Calu3 (cell line): ENCODE measurements at places on chromosomes 13 and 19. TPM values are rescaled to one million over a fixed set of nuclear protein-coding genes. Genes with fewer than 3 reads are reported as not detected.
A peak's percentile ranks its signal among the peaks of the same experiment; 100 is the strongest.

GRCh38 chr13:22800526-22801401 lies 380.0 kb upstream of the SGCG start:
- peaks cover 5% of the 10 kb centered on the region for H3K4me1 ChIP-seq
- H3K27ac ChIP-seq = no peak overlapping the region
- no peak for DNase-seq
- H3K4me3 ChIP-seq = no peak overlapping the region

DNA sequence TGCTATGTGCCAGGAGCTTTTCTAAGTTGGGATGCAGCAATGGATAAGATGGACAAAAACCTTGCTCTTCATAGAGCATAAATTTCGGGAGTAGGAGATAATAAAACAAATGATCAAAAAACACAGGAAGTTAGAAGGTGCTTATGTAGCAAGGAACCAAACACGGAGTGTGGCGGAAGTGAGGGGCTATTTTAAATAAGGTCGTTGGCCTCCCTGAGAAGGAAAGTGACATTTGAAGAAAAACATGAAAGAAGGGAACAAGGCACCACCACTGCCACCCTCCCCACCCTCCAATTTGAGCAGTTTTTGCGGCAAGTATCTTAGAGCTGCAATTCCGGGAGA lies 3.2 kb upstream of the GSX1 start:
- H3K4me1 ChIP-seq = peaks cover 18% of the 10 kb centered on the region
- H3K36me3 ChIP-seq = no peaks in the 10 kb centered on the region
- DNase-seq = no peak
- H3K27me3 ChIP-seq = peaks cover 89% of the 10 kb centered on the region
- H3K27ac ChIP-seq = no peak overlapping the region

Gene RNF126
- total RNA-seq = 44.8 and 46.4 TPM in 2 replicates

DNA sequence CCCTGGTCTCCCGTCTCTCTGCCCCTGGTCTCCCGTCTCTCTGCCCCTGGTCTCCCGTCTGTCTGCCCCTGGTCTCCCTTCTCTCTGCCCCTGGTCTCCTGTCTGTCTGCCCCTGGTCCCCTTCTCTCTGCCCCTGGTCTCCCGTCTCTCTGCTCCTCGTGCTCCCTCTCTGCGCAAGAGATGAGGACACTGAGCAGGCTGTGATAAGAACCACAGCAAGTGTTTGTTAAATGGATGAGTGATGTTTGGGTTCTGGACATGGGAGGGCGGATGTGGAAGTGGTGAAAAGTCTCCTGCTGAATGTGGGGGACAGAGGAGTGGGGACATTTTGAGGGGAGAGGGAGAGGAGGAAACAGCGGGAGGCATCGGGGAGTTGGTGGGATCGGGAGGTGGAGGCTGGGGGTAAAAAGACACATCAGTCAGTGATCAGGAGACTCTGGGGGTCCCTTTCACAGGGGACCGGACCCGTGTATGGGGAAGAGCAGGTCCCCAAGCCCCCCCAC lies 8.0 kb downstream of the NPAS1 start:
- peaks cover 8% of the 10 kb centered on the region for H3K36me3 ChIP-seq
- peaks cover 6% of the 10 kb centered on the region for H3K4me1 ChIP-seq
- H3K4me3 ChIP-seq = no peak overlapping the region
- no peak for DNase-seq

DNA sequence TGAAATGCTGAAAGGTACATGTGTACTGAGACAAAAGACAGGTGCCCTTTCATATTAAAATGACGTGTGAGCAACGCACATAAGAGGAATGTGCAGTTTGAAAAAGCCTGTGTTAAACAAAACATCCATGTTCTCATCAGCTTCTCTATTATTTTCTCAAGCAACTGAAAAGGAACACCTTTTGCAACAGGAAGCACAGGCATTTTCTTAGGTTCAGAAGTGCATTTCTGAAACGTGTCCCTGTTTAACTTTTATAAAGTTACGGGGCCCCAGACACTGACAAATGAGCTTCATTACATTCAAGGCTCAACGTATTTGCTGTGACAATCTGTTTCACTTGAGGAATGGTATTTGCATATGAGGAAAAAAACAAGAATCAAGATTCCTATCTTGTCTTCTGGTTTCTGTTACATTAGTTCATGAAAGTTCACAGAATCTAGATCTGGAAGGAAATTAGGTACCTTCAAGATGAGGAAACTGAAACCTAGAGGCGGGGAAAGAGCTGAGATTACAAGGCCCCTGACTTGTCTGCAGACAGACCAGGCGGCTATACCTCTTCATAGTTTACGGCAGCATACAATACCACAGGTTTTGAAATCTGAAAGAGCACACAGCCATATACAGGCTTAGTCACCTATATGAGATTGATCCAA lies 431.7 kb downstream of the KLF12 start:
- DNase-seq = no peak
- H3K27ac ChIP-seq = peak overlapping the region; percentile 84
- no peaks in the 10 kb centered on the region for H3K27me3 ChIP-seq
- peaks cover 12% of the 10 kb centered on the region for H3K4me1 ChIP-seq
- no peak overlapping the region for H3K4me3 ChIP-seq
- peaks cover 11% of the 10 kb centered on the region for H3K36me3 ChIP-seq

DNA sequence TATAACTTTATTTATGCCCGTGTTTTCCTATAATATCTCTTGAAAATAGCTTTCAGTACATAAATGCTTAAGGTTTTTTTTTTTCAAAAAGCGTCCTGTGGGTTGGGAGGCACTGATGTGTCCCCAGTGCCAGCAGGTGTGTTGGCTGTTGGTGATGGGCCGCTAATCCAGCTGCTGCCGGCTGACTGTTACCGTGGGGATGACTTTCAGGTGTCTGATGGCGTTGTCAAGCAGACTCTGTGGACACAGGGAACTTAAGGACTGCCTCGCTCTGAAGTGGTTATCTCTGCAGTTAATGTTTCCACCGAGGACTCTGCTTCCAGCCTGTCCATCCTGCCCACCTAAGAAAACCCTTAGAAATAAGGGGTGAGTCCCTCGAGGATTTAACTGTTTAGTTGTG lies 94.5 kb downstream of the ANKRD10 start:
- H3K36me3 ChIP-seq = no peaks in the 10 kb centered on the region
- no peak overlapping the region for H3K4me3 ChIP-seq
- no peaks in the 10 kb centered on the region for H3K4me1 ChIP-seq

- no peak overlapping the region for H3K4me3 ChIP-seq
- peaks cover 7% of the 10 kb centered on the region for H3K4me1 ChIP-seq
- no peaks in the 10 kb centered on the region for H3K36me3 ChIP-seq
- peak; percentile 69 for DNase-seq
- no peaks in the 10 kb centered on the region for H3K27me3 ChIP-seq
Observed at GRCh38 chr19:16067205-16067938, 8.9 kb upstream of the TPM4 start.

DNA sequence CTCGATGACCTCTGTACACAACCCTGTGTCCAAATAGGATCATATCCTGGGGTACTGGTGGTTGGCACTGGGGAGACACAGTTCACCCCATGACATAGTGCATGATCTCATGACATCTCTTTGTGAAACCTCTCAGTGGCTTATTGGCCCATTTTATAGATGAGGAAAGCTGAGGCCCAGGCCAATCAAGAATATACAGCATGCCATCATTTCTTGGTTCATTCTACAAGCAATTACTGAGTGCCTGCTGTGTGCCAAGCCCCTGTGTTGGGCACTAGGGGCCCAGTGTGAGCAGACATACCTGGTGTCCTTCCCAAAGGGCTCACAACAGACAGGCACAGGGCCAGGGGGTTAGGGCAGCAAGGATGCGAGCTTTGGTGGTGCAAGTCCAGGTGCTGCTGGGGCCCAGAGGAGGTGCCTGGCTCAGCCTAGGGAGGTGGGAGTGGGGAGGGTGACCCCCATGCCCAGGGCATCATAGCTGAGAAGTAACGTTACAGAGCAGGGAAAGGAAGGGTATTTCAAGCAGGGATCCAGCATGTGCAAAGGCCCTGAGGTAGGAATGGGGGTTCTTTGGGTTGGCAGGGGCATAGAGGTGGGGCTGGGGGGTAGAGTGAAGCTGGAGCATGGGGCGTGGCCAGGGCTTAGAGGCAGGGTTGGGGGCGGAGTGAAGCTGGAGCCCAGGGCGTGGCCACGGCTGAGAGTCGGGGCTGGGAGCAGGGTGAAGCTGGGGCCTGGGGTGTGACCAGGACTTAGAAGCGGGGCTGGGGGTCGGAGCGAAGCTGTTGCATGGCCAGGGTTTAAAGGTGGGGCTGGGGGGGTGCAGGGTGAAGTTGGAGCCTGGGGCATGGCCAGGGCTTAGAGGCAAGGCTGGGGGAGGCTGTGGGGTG lies 20.7 kb downstream of the COLGALT1 start:
- no peak overlapping the region for H3K27ac ChIP-seq
- H3K36me3 ChIP-seq = peaks cover 42% of the 10 kb centered on the region
- DNase-seq = no peak
- no peaks in the 10 kb centered on the region for H3K27me3 ChIP-seq

DNA sequence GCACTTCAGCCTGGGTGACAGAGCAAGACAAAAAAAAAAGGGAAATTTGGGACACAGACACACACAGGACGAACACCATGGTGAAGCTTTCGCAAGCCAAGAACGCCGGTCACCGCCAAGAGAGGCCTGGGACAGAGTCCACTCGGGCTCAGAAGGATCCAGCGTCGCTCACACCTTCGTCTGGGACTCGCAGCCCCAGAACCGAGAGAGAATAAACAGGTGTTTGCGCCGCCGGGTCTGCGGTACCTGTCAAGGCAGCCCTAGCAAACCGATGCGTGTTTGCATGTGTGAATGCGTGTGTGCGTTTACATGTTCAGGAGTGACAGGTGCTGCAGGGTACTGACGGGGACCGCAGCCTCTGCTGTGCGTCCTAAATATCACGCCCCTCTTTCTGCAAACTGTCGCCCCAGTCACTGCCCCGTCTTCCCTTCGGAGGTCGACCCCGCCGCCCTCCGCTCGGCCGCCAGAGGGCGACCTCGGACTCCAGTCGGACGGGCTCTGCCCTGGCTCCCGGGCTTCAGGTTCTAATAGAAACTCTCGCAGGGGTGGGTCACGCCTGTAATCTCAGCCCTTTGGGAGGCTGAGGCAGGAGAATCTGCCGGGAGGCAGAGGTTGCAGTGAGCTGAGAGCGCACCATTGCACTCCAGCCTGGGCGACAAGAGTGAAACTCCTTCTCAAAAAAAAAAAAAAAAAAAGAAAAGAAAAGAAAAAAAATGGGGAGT lies 11.8 kb upstream of the CSNK1G2 start:
- peak; percentile 80 for DNase-seq
- no peaks in the 10 kb centered on the region for H3K4me1 ChIP-seq
- H3K27ac ChIP-seq = no peak overlapping the region

Gene TMC4
- 157 and 166 TPM in 2 replicates for total RNA-seq
